ENCODE measurements at places on chromosomes 7 and 10.

- no peak for DNase-seq
Measured at GRCh38 chr10:78955206-78955605, 113.6 kb upstream of the ZMIZ1 start.

DNA sequence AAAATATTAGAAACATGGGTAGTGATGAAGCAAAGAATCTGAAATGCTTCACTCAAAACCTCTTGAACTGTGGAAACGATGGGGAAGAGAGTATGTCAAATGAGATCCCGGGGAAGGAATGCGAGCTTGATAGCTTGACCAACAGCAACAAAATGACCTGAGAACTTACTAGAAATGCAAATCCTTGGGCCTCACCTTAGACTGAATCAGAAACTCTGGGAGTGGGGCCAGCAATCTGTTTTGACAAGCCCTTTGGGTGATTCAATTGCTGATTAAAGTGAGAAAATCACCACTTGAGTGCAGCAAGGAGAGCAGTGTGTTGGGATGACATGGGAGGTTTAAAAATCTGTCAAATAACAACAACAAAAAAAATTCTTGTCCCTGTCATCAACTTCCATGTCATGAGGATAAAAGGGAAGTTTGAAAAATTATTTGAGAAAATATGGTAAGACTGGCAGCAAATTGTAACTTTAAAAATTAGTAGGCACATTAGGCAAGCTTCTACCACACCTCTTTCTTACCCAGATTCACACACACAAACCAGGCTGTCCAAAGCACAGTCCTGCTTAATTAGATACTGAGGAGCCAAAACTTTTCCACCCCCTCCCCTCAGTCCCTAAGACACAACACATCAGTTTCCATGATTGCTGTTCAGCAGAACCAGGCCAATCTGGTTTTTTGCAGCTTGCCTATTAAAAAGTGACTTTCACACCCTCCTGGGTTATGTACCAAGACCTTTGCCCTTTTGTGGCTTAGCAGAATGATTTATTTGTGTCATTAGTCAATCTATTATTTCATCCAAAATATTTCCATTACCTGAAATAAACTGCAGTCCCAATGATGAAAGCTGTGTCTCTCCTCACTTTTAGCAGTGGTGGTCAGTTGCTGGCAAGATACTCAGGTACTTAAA lies 15.6 kb downstream of the CALCR start:
- peak; percentile 20 for DNase-seq

- peak; percentile 83 for DNase-seq
Measured at GRCh38 chr10:63166742-63167258, 33.7 kb downstream of the NRBF2 start.

DNA sequence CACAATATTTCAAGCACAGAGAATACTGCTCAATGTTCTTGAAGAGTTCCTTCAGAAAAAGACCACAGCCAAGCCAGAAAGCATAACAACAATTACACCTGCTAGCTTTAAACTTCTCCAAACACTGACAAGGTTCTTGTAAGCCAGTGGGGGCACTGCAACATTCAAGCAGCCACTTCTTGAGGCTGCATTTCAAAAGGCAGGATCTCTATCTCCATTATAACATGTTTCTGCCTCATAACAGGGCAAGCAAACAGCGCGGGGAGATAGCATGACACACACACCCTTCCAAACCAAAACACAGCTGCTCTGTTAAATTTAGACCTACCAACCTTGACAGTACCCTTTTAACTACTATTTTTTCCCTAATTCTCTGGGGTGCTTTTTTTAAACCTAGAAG lies 30.8 kb downstream of the CHCHD3 start:
- no peak for DNase-seq

- DNase-seq = no peak
Measured at GRCh38 chr7:44147026-44147991, 6.2 kb upstream of the MYL7 start.

DNA sequence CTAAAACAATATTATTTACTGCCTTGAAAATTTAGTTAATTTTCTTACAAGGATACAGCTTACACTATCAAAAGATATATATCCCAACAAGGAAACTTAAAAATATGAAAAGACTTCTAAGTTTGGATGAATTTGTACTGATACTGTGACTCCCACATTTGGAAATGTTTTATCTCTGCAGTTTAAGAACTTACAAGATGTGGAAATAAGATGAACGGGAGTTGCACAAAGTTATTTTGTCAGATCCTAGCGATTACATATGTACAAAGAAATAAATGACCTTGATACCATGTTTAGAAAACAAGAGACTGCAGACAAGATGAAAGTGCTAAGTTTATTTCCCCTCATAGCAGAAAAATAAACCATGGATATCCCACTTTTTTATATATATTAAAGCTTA lies 103.7 kb upstream of the TMEM106B start:
- no peak for DNase-seq

Measured in inflammatory macrophage treated with lipopolysaccharide for 4 hours (primary cell).